ENCODE measurements at places on chromosomes 3 and 15.

DNA sequence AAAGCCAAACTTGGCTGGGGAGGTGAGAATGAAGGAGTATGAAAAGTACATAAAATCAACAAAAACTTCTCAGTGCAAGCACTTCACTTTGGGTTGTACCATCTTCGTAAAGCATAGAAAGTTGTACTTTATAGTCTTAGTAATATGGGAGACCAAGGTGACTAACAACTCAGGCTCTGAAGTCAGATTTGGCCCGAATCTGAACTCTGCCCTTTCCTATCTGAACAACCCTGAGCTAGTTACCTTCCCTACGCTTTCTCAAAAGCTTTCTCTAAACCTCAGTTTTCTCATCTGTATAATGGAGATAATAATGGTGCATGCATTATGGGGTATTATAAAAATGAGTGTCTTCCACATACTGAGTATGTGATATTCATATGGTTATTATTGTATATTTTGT, 285.4 kb upstream of the UMPS start:
- no peak for DNase-seq

DNA sequence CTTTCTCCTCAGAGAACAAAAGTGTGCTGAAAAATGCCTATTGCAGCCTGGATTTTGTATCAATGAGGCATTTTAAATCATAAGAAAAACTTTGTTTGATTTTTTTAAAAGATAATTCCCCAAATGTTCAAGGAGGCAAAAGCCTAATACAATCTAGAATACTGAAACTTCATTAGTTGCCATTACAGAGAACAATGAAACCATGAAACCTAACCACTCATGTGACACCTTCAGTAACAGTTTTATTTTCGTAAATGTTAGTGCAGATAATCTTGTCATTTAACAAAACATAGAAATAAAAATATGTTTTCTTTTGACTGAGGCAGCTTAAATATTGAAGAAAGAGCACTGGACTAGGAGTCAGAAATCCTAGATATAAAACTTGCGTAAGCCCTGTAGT, 655.9 kb downstream of the RBMS3 start:
- no peak for DNase-seq

DNA sequence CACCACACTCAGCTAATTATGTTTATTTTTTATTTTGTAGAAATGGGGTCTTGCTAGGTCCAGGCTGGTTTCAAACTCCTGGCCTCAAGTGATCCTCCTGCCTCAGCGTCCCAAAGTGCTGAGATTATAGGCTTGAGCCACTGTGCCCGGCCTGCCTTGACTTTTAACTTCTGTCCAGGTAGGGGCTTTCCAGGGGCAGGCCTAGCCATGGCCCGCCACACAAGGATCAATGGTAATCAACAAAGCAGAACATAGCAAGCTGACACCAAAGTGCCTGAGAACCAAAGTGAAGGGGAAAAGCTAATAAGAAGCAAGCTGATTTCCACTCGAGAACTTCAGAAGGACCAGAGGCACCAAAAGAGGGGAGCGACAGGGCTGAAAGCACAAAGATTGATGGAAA, 9.4 kb upstream of the CRTC3 start:
- no peak for DNase-seq

DNA sequence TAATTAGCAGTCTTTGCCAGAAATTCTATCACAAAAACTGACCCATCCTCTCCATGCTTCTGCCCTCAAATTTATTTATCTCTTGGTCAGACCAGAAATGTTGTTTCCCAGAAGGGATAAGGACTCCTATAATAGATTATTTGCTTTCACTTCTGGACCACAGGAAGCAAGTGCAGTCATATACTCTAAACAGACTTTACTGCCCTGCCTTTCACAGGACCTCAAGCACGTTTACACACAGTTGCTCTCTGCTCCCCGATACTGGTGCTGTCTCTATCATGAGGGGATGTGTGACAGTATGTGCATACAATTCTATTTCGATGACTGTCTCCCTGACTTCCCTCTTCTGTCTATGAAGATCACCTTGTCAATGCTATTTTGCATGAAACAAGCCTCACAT, 205.5 kb upstream of the TGFBR2 start:
- DNase-seq: no peak

- DNase-seq: no peak
These were observed 267.7 kb downstream of the XXYLT1 start for GRCh38 chr3:195003006-195003892.

GRCh38 chr3:129764090-129764489, 129.4 kb downstream of the TMCC1 start:
- no peak for DNase-seq

DNA sequence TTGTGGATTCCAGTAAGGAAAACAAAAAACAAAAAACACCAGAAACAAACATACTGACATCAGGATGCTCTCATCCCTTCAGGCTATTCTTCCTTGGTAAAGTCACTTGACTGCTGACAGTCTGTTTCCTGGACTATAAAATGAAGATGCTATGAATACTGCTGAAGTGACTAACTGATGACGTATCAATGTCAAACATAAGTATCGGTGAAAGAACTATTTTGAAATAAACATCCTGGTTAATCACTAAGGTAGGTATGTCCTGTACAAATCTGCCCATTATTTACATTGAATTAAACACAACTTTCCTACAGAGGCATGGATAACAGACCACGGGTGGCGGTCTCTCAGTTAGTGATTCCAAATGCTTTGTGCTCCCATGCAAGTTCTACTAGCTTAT, 45.9 kb downstream of the CHAC1 start:
- DNase-seq: no peak

DNA sequence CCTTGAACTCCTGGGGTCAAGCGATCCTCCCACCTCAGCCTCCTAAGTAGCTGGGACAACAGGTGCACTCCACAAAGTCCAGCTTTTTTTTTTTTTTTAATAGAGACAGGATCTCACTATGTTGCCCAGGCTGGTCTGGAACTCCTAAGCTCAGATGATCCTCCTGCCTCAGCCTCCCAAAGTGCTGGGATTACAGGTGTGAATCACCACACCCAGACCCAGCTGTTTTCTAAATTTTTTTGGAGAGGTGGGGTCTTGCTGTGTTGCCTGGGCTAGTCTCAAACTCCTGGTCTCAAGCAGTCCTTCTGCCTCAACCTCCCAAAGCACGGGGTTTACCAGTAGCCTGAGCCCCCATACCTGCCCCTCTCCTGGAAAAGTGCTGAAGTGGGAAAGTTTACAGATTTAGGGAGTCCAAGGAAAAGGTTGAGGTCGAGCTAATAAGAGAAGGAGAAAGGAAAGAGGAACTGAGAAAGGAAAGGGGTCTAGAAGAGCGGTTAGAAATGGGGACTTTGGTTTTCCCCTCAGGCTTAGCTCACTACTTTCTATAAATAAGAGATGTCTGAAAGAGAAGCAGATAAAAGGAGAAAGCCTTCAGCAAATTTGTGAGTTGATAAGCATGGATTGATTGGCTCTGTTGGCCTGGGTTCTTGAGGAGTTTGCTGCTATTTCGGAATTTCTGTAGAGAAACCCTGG, 23.6 kb downstream of the UBE2E1 start:
- no peak for DNase-seq

DNA sequence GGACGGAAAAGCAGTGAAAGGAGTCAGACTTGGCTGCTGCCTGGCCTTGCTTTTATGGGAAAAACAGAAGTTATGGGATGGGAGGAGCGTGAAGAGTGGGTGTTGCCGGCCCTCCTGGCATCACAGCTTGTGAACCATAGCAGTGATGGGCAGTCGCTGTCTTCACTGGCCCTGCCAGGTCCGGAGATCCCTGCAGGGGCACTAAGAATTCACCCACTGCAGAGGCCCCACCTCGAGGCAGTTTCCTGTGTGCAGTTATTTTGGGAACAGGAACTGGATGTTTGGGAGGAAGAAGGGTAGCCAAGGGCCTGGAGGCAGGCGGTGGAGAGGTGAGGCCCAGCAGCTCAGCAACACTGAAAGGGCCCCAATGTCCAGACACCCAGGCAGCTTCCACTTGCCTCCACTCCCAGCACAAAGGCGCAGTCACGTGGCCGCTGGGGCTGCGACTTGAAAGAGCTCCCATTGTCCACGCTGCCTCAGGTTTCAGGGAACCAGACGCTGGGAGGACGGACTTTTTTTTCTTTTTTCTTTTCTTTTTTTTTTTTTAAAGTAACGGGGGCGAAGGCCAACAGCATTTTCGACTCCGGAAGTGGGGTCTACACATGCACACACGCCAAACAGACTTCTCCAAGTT, 255.6 kb downstream of the ZNF621 start:
- DNase-seq: peak; percentile 38

All from NCI-H146 (cell line).